ENCODE measurements at places on chromosomes 1 and 21.
A peak's percentile ranks its signal among the peaks of the same experiment; 100 is the strongest.

- DNase-seq: peak; percentile 23
Measured at GRCh38 chr21:33238565-33239255, 9.0 kb downstream of the IFNAR2 start.

DNA sequence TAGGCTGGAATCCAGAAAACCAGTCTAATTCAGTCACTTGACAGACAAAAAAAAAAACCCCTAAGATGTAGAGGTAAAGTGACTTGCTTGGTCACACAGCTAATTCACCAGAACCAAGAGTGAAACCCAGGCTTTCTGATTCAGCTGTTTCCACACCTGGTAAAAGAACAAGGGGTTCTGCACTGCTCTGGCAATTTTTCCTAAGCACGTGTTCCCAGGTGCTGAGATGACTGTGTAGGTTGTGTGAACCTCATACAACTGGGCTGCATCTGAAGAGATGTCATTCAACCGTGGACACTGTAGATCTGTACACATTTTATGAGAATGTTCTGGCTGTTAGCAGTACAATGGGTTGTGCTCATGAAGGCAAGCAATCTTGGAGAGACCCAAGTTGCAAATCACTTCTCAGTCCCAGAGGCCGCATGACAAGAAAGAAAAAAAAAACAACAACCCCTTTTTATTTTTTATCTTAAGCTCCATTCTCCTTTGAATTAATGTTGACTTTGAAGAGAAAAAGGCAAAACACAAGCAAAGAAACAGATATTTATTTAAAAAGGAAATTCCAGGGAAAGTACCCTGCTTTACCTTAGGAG, 95.4 kb downstream of the INTS7 start:
- peak; percentile 37 for DNase-seq

GRCh38 chr1:68516066-68516465, 19.2 kb upstream of the DEPDC1 start:
- no peak for DNase-seq

GRCh38 chr1:76185207-76185606, 110.7 kb downstream of the ST6GALNAC3 start:
- DNase-seq: no peak

DNA sequence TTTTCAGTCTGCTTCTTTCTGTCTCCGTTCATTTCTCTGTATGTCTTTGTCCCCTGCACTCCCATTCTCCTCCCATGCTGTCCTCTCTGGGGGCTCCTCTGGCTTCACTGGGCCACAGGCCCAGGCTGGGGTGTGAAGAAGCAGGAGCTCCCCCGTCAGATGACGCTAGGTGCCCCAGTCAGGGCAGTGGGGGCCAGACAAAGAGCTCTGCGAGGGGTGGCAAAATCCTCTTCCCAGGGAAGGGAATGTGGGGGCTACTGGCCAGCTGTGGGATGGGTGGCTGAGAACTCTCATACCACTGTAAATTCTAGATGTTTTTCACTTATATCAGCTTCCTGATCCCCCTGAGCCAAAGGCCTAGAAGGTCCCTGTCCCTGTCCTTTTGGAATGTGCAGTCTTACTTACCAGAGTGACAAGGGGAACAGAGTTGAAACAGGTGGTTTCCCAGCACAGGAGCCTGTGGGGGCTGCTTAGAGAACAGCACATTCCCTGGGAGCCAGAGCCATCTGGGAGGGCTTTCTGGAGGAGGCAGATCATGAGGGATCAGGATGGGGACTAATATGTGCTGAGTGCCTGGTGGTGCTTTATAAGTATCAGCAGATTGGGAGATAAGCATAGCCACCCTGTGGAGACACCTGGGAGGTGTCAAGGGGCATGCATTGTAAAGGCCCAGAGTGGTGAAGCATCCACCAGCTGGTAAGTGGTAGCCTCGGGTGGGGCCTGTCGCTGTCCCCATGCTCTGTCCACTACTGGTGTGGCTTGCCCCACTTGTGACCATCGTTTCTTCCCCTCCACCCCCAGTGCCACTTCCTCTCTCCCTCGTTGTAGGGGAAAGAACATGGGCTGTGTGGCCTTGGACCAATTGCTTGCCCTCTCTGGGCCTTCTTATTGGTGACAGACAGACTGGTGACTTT, 10.1 kb upstream of the PADI1 start:
- DNase-seq: no peak

DNA sequence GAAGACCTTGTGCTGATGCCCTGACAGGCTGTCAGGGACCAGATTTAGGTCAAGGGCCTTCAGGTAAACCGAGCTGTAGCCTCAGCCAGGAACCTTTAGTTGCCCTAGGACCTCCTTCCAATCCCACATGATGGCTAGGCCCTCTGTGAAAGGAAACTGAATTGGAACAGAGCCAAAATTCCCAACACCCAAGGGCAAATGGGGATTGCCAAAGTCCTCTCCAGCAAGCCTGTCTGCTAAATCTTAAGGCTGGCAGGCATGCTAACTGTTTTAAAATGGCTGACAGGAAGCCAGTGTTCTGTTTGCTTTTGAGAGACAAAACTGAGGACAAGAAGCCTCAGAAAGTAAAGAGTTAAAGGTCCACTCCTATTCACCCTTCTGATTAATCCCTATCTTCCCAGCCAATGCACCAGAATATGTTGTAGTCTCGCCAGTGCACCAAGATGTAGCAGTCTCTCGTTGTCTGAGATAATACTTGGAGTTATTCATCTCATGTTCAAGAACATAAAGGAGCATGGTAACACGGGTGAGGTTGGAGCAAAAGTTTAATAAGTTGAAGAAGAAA, 35.1 kb downstream of the MSTO1 start:
- DNase-seq: no peak

Measured in activated CD8-positive, alpha-beta T cell treated with anti-CD3 and anti-CD28 coated beads, Interleukin-2, amount 10 ng/mL, durations not matched to agents 7 days and 5 days (primary cell).